T-helper 1 cell (primary cell): ENCODE measurements at places on chromosomes 2 and 18.

DNA sequence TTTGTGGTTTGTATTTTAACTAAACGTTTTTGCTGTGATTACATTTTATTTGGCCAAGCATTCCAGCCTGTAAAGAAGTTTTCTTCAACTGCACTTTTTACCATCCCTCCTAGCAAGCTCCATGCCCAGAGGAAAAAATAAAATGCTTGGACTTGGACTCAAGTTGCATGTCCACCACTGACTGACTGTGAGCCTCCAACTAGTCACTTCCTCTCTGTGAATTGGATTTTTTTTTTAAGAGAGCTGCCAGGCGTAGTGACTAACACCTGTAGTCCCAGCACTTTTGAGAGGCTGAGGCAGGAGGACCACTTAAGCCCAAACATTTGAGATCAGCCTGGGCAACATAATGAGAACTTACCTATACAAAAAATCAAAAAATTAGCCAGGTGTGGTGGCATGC, 1185.2 kb upstream of the PIK3C3 start:
- DNase-seq: no peak

- no peak for DNase-seq
Observed at GRCh38 chr2:1628893-1629292, 115.4 kb downstream of the PXDN start.

GRCh38 chr2:240505910-240506309, 51.9 kb downstream of the ANKMY1 start:
- no peak for DNase-seq

- DNase-seq: no peak
Observed at GRCh38 chr2:121965661-121966060, 210.2 kb downstream of the TSN start.

GRCh38 chr2:29405266-29405665, 290.1 kb downstream of the CLIP4 start:
- DNase-seq: no peak

- DNase-seq: no peak
Observed at GRCh38 chr2:230927711-230928341, 2.8 kb upstream of the GPR55 start.

DNA sequence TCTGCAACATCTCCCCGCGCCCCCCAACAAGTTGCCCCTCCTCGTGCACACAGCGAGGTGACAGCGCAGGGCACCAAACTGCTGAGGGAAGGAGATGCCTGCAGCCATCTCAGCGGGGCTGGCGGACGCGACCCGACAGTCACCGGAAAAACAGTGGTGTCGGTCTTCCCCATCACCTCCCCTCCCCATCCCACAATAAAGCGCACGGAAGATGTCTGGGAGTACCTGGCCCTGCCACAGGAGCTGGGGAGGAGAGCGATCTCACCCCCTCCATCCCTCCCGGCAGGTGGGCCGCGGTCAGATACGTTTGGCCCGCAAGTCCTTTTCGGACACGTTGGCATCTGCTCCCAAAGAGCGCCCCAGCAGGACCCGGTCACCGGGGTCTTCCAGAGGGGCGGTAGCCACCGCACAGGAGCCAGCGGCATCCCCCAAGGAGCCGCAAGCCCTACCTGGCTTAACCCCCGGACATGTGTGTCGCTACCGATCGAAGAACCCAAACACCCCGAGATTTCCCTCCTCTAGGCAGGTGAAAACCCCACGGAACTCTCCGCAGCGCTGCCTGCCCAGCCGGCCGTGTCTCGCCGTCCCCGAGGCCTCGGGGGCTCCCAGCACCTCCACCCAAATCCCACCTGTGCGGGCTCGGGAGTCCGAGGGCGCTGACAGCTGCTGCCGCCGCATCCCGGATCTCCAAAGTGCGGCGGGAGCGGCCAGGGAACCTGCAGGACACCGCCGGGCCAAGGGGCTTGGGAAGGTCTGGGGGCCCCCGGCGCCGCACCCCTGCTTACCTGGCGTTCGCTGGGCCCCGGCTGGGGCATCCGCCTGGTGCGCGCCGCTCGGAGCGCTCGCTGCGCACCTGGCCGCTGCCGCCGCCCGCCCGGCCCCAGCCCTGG, 657 bp downstream of the ATP8B1 start:
- DNase-seq: no peak

DNA sequence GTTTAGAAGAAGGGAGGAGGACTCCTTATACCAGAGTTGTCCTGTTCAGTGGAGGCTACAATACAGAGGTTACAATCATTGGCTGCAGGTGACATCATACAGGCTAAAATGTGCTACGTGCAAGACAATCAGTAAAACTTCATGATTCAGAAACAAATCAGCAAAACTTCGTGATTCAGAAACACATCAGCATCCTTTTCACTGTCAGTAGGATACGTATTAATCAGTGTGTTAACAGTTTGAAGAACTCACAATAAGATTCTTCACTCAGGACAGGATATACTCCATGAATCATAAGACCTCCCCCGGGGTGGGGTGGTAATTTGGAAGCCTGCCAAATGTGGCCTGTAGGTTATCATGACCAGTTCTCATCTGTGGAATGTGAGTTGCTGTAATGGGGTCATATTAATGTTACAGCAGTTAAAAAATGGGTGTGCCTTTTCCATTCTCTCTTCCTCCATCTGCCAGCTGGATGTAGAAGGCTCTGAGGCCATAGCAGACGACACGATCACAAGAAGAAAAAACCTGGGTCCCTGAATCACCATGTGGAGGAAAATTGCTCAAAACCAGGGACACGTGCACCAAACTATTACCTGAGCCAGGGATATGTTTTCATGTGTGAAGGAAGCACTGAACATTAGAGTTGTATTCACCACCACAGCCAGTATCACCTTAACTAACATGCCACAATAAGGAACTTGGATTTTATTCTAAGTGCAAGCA, 134.8 kb upstream of the CREB1 start:
- no peak for DNase-seq

- no peak for DNase-seq
Observed at GRCh38 chr2:70768590-70769085, 638 bp upstream of the ADD2 start.

GRCh38 chr2:158533009-158533408, 76.3 kb downstream of the PKP4 start:
- DNase-seq: no peak

DNA sequence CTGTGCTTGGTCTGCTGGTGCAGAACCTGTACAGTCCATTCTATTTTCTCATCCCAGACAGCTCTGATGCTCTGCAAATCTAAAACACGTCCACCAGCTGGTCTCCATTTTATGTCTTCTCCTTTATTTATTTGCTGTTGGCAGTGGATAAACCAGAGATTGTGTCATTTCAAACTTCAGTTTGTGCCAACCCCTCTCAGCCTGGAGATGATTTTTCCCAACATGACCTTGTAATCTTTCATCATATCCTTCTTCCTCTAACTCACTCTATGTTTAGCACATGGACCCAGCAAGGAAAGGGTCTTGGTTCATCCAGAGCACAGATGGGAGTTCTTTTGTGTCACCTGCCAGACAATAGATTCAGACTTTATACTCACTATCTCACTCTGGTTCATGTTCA, 273.2 kb downstream of the MTX2 start:
- no peak for DNase-seq

DNA sequence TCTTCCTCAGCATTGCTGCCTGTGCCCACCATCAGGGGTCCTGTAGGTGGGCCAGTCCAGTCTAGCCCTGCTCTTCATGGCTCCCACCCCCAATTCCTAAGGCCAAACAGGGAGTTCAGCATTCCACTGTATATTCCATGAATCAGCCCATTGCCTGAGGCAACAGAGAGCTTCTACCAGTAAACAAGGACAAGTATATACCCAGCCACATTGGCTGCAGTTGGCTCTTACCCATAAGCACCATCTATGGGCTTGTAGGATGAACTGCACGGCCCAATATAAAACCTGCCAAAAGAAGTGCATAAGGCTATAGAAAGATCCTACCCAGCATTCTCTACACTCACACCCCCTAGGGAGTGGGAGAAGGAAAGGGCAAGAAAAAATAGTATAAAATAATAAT, 95.1 kb upstream of the SALL3 start:
- DNase-seq: no peak

GRCh38 chr2:47190188-47190881, 35.2 kb upstream of the STPG4 start:
- no peak for DNase-seq

DNA sequence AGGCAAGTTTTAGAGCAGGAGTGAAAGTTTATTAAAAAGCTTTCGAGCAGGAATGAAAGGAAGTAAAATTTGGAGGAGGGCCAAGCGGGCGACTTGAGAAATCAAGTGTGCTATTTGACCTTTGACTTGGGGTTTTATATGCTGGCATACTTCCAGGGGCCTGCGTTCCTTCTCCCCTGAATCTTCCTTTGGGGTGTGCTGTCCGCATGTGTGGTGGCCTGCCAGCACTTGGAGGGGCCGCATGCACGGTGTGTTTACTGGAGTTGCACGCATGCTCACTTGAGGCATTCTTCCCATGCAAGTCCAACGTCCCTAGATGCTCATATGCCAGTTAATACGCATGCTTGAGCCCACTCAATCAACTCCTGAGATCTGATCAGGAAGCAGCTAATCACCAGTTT, 78.3 kb upstream of the MAP4K4 start:
- DNase-seq: no peak

DNA sequence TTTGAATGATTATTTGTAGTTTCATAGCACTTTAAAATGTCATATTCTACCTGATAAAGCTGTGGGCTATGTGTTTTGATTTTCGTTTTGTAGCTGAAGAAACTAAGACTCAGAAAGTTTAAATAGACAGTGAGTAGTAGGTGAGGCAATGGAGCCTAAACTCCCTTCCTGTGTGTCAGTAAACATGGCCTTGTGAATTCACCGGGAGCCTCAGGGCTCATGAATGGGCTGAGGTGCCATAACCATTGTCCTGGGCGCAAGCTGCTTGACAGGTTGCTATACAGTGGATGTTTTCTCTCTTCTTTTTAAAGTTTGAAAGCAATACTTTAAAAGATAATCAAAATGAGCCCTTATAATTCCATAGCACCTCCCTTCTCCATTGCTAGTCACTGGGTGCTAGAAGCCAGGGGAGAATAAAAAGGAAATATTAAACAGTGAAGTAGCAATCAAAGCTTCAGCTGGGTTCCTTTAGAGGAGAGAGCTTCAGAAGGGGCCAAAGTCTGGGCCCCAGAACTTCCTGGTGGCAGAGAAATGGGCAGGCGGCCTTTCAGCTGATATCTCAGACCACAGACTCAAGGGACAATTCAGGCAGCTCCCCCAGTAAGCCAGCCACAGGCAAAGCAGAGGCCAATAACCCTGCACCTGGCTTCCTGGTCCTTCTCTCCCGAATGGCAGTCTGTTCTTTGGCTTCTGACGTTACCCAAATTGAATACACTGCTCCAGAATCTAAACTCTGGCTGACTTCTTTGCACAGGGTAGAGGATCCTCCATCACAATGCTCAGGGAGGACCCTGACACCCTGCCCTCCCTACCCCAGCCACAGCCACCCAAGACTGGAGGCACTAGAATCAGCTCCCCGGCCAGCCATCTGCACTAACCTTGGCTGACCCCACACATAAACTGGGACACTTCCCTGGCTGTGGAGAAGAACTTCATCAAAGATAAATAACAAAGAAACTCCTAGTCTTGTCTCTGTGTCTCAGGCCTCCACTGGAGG, 51.8 kb upstream of the NPAS2 start:
- DNase-seq: no peak

DNA sequence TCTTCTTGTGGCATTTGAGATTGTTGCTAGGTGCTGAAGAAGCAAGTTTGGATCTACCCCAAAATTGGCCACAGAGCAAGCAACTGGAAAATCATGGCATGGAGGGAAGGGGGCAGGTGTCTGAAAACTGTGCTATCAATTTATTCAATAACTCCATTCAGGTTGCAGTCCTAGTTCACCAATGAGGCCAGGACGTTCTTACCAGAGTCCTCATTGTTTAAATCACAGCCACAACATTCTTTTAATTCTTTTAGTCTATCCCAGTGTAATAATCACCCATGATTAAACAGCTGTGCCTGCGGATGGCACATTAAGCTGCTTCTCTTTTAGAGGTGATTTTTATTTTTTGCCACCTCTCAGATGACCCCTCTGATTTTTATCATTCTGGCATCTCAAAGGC, 103.5 kb downstream of the ANKRD44 start:
- DNase-seq: no peak

- peak; percentile 17 for DNase-seq
Observed at GRCh38 chr2:157898591-157898996, 22.5 kb upstream of the ACVR1 start.

DNA sequence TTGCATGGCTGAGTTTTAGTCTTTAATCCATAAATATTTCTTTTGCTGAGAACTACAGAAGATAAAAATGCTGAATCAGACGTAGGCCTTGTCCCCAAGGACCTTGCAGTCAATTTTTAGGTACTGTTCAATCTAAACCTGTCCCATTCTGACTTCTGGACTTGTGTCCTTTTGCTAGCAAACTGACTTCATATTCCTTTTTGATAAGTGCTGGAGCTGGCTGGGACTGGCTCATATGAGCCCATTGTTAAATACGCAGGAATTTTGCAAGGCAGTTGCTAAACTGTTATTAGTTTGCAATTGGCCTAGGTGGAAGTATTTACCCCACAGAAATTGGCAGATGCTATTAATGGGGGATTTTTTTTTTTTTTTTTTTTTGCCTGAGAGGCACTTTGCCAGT, 941.4 kb downstream of the DCC start:
- no peak for DNase-seq

DNA sequence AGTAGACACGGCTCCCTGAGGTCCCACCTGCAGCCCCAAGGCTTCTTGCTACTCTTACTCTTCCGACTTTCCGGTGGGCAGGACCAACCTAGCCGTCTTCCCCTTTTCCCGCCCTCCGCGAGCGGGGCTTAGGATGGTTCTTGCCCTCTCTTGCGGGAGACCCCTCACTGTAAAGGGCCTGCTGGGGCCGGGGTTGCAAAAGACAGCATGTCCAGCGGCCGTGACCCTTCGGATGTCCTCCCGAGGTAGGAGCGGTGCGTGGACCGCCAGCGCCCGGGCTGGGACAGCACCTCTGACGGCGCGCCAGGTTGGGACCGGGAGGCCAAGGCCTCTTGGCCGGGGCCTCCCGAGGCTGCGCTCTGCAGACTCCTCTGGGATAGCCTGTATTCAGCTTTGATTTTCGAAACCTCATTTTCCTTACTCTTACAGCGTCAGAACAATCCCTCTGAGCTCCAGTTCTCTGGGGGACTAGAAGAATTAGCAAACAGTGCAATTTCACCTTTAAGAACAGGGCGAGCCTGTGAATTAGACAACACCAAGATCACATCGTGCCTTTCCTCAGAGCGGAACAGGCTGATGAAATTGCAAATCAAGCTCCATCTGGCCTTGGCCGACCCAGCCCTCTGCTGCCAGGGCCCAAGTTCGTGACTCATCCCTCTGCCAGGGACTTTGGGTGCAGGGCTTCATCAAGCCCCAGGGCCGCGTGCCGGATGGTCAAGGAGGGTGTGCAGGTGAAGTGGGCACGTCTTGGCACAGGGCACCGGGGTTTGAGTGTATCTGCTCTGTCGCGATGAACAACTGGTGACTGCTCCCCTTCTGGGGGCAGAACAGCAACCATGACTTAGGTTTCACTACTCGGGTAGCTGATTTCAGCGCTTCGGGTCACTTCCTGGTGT, 777 bp downstream of the MOCOS start:
- DNase-seq: no peak

- no peak for DNase-seq
Observed at GRCh38 chr2:213015387-213016165, 135.8 kb downstream of the IKZF2 start.

GRCh38 chr2:222523783-222524544, 99.6 kb downstream of the SGPP2 start:
- DNase-seq: no peak
